ENCODE measurements at places on chromosomes 2 and 18.

- DNase-seq, result peak; percentile 67
These were observed 103.5 kb upstream of the MAP3K20 start for GRCh38 chr2:172972005-172972619.

- DNase-seq, result no peak
These were observed 40.7 kb downstream of the INPP4A start for GRCh38 chr2:98485453-98485755.

GRCh38 chr18:75060185-75060584 is 148.8 kb downstream of the PTGR3 start:
- no peak for DNase-seq

GRCh38 chr2:238667639-238668038 is 180.2 kb upstream of the TWIST2 start:
- DNase-seq, result no peak

DNA sequence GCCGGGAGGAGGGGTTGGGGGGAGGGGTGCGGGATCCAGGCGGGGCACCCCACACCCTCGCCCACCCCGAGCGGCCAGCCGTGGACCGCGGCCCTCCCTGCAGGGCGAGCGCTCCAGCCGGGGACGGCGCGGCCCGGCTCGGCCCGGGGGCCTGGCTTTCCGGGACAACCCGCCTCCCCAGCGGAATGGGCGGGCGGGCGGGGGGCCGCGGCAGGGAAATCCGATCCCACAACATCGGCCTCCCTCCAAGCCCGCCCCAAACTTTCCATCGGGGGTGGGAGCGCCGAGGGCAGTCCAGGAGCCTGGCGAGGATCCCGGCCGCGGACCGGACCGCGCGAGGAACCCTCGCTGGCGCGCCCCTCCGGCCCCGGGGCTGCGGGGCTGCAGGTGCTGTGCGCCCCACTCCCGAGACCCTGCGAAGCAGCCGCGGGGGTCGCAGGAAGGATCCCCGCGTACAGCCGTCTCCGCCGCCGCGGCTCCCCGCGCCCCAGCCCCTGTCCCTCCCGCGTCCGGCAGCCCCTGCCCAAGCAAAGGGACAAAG is 529 bp downstream of the SEMA4C start:
- DNase-seq, result peak; percentile 79

Measured in foreskin fibroblast (primary cell).